ENCODE measurements at places on chromosomes 12 and 14.

DNA sequence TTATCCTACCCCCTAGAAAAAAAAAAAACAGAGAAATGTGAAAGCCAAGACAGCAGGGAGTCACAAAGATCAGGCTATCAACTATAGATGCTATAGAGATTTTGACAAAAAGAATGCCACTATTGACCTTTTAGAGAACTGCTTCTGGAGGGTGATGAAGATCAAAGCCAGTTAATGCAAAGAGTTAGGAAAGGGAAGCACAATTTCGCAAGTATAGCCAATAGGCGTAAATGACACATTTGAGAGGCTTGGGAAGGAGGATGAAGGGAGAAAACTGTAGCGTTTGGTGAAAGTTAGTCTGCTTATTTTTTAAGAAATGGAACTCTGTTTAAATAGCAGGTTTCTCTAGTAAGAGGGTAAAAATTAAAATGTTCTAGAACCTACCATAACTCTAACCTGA, 190.7 kb downstream of the DUSP6 start:
- no peak for DNase-seq

GRCh38 chr14:39433452-39433813, 1.2 kb upstream of the FBXO33 start:
- DNase-seq, result no peak

DNA sequence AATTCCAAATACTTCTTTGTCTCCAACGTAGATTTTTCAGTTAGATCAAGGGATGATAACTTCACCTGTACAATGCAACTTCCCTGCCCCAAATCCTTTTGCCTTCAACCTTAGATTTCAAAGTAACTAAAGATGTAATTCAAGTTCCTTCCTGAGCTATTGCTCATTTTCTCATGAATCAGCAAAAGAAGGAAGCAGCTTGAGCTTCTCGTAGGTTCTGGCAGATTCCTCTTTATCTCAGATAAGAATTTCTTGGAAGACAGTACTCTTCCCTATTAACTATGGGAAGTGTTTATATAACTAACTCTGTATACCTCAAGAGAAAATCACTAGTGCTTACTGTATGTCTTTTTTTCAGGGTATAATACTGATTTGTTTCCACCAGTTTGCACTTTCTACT, 203.8 kb downstream of the RASSF9 start:
- no peak for DNase-seq

- peak; percentile 84 for DNase-seq
Measured at GRCh38 chr14:89303456-89304435, 113.3 kb downstream of the FOXN3 start.

DNA sequence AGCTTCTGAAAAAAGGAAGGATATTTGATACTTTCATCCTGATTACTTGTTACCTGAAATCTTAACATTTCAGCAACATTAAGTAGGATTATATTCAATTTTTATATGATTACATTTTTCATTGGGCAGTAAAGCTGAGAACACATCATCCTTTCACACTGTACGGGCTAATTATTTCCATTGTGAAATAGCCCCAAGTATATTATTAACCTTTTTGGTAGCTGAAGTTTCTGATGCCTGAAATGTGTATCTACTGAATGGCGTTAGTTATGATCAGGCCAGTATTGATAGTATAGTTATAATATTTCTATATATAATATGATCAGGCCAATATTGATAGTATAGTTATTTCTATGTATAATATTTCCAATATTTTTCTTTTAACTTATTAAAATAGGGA, 10.1 kb downstream of the SPATS2 start:
- no peak for DNase-seq

DNA sequence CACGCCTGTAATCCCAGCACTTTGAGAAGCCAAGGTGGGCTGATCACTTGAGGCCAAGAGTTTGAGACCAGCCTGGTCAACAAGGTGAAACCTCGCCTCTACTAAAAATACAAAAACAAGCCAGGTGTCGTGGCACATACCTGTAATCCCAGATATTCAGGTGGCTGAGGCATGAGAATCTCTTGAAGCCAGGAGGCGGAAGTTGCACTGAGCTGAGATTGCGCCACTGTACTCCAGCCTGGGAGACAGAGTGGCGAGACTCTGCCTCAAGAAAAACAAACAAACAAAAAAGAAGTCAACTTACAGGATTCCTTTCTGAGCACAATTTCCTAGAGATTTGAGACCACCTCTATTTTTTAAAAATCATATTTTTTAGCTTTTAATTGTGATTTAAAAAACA, 45.3 kb downstream of the DGLUCY start:
- no peak for DNase-seq

- no peak for DNase-seq
Measured at GRCh38 chr12:46535376-46535775, 162.8 kb upstream of the SLC38A2 start.
